M059J (cell line): ENCODE measurements at places on chromosomes 12 and 14. TPM values are rescaled to one million over a fixed set of nuclear protein-coding genes. Genes with fewer than 3 reads are reported as not detected.

- peak; percentile 50 for DNase-seq
Observed at GRCh38 chr14:61568572-61569011, 126.7 kb upstream of the HIF1A start.

The CHST11 gene
- total RNA-seq, result 11.1 and 19.6 TPM in 2 replicates

The RTL1 gene
- 0.02 TPM in 1 of 2 replicates, not detected in the other for total RNA-seq

The TPH2 gene
- total RNA-seq, result not detected in 2 replicates

The TMCC3 gene
- 0.12 and 0.54 TPM in 2 replicates for total RNA-seq
